ENCODE measurements at places on chromosomes 16 and 17. TPM values are rescaled to one million over a fixed set of nuclear protein-coding genes. Genes with fewer than 3 reads are reported as not detected.

Gene HAGHL
- 18.4 TPM for total RNA-seq

Gene CACNA1H
- total RNA-seq: 17.2 TPM

Gene CALB2
- total RNA-seq: 4.7 TPM

Gene MYCBPAP
- total RNA-seq: 0.08 TPM

Gene CES5A
- not detected for total RNA-seq

Gene TBX6
- 0.40 TPM for total RNA-seq
